ENCODE measurements at places on chromosomes 12 and 14.

- H3K4me3 ChIP-seq = no peak overlapping the region
- H3K36me3 ChIP-seq = no peaks in the 10 kb centered on the region
- peaks cover 40% of the 10 kb centered on the region for H3K27me3 ChIP-seq
- H3K4me1 ChIP-seq = no peaks in the 10 kb centered on the region
Measured at GRCh38 chr12:114673169-114673833, 10.7 kb downstream of the TBX3 start.

DNA sequence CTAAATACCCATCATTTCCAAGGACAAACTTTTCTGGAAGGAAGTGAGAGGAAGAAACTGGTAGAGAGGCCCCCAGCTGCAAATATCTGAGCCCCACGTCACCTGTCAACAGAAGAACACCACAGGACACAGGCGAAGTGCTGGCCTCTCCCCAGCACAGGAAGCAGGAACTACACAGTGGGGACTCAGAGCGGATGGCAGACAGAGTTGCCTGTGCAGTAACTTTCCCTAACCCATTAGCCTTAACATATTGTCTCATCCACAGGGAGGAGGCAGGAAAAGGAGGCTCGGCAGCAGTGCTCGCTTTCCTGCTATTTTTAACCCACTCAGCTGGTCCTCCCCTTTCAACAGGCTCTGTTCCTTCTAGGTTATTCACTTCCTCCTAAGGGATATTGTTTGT lies 111.5 kb upstream of the TMPO start:
- no peaks in the 10 kb centered on the region for H3K27me3 ChIP-seq
- peaks cover 23% of the 10 kb centered on the region for H3K4me1 ChIP-seq
- no peak overlapping the region for H3K4me3 ChIP-seq

- no peaks in the 10 kb centered on the region for H3K27me3 ChIP-seq
- H3K36me3 ChIP-seq = no peaks in the 10 kb centered on the region
- DNase-seq = no peak
- H3K4me1 ChIP-seq = peaks cover 20% of the 10 kb centered on the region
- H3K4me3 ChIP-seq = no peak overlapping the region
Measured at GRCh38 chr12:46920499-46920898, 94.7 kb upstream of the SLC38A4 start.

- H3K4me3 ChIP-seq = no peak overlapping the region
- no peaks in the 10 kb centered on the region for H3K27me3 ChIP-seq
- no peak overlapping the region for H3K27ac ChIP-seq
- no peaks in the 10 kb centered on the region for H3K36me3 ChIP-seq
Measured at GRCh38 chr12:47848853-47849252, 29.1 kb upstream of the HDAC7 start.

- peaks cover 7% of the 10 kb centered on the region for H3K4me1 ChIP-seq
- no peaks in the 10 kb centered on the region for H3K36me3 ChIP-seq
- no peak overlapping the region for H3K4me3 ChIP-seq
- H3K27me3 ChIP-seq = no peaks in the 10 kb centered on the region
- no peak for DNase-seq
- no peak overlapping the region for H3K27ac ChIP-seq
Measured at GRCh38 chr14:74459289-74459946, 33.4 kb upstream of the SYNDIG1L start.

DNA sequence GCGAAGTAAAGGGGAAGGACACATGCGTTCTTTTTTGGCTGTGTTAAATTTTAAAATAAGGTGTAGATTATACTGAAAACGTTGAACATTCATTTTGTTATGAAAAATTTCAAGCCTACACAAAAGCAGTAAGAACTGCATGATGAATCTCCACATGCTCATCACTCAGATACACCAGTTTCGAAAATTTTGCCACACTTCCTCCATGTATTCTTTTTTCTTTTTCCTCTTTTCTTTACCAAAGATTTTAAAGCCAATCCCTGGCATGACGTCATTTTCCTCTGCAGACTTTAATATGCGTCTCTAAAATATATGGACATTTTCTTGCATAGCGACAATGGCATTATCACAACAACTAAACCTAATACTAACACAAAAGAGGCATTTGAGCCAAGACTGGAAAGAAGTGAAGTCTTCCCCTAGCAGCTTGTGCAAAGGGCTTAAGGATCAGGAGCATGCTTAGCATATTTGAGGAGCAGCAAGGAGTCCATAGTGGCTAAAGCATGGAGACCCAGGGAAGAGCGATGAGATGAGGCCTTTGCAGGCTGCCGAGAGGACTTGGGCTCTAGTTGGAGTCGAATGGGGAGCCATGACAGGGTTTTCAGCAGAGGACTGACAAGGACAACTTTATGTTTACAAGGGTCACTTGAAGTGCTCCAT lies 111.9 kb downstream of the ERC1 start:
- no peaks in the 10 kb centered on the region for H3K27me3 ChIP-seq
- no peaks in the 10 kb centered on the region for H3K4me1 ChIP-seq
- no peak overlapping the region for H3K4me3 ChIP-seq
- DNase-seq = no peak

DNA sequence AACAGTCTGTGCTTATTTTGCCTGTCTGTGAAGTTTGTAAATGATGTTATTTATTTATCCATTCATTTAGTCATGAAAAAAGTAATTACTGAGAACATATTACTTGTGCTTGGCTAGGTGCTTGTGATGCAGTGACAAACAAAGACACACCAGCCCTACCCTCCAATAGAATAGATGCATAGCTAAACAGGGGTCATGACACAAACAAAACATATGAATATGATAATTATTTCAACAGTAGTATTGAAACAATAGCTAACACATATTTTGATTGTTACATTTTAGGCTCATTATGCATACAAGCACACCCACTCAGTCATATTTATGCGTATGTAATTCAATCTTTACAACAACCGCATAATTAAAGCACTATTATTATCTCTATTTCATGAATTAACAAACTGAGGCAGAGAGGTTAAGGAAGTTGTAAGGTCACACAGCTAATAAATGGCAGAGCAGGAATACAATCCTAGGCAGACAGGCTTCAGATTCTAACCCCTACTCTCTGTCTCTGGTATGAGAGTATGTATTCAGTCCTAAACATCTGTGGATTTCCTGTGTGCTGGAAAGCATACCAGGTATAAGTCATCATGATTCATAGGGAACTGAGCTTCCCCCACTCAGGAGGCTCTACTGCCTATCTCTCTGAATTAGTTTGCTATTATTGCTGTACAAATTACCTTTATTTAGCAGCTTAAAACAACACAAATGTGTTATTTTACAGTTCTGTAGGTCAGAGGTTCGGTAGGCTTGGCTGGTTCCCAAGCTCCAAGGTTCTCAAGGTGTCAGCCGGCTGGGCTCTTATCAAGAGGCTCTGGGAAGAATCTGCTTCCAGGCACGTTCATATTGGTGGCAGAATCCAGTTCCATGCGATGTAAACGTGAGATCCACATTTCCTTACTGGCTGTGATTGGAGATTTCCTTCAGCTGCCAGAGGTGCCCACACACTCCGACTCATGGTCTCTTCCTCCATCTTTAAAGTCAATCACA lies 509.4 kb downstream of the GALC start:
- H3K27ac ChIP-seq = no peak overlapping the region
- H3K4me3 ChIP-seq = no peak overlapping the region
- DNase-seq = no peak
- H3K27me3 ChIP-seq = no peaks in the 10 kb centered on the region
- H3K4me1 ChIP-seq = no peaks in the 10 kb centered on the region
- H3K36me3 ChIP-seq = no peaks in the 10 kb centered on the region

DNA sequence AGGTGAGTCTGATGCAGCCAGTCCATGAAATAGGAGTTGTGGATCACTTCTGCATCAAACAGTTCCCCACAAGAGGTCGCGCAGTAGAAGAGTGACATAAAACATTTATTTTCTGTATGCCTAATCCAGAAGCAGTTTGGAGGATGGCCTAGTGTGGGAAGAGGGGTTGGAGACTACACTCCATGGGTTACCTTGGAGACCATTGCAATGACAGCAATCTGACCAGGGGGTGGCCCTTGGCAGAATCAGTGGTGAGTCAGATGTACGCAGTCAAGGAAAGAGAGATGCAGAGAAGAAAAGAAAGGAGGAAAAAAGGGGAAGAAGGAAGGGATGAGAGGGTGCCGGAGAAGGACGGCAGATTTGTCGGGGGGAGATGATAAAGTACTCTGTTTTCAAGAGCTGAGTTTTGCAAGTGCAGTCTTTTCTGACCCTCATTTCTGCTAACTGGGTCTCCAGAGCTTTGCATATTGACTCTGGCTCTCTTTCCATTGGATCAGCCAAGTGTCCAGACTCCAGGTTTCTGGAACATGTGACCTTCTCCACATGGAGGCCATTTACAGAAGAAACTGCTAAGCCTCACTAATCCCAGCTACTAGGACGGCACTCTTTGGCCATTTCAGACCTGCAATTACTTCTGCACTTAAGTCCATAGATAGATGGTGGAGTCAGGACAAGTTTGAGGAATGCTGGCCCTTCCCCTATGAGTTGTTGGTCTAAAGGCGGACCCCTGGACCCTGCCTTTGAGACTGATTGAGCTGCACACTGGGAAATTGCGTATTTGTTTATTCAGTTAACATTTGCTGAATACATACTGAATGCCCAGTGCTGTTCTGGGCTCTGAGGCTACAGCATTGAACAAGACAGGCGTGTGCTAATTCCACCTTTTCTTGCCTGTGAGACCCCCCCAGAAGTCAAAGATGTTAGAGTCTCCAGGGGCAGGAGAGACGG lies 424.2 kb downstream of the BCL11B start:
- H3K27ac ChIP-seq = no peak overlapping the region
- no peak for DNase-seq
- H3K36me3 ChIP-seq = no peaks in the 10 kb centered on the region

DNA sequence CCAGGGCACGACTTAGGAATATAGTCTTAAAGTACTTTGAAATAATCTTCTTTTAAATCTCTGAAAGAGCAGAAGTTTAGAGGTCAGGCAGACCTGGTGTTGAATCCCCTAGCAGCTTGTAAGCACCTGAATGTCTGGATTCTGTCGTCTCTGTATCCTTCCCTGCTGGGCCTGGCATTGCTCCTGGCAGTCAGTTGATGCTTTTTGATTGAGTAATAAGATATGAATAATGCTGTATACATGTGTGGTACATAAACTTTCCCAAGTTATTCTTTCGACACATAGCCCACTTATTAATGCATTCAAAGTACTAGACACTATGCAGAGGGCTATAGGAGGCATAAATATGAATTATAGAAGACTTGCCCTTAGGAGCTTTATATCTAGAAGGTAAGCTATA lies 31.4 kb downstream of the EVL start:
- no peak overlapping the region for H3K27ac ChIP-seq
- peak; percentile 64 for DNase-seq
- H3K36me3 ChIP-seq = no peaks in the 10 kb centered on the region

GRCh38 chr12:12432364-12432763 lies 75.5 kb downstream of the BORCS5 start:
- H3K36me3 ChIP-seq = no peaks in the 10 kb centered on the region
- peaks cover 15% of the 10 kb centered on the region for H3K4me1 ChIP-seq
- no peaks in the 10 kb centered on the region for H3K27me3 ChIP-seq
- no peak overlapping the region for H3K27ac ChIP-seq

GRCh38 chr14:71764701-71765382 lies 167.4 kb upstream of the RGS6 start:
- H3K27me3 ChIP-seq = no peaks in the 10 kb centered on the region
- no peak for DNase-seq
- no peak overlapping the region for H3K27ac ChIP-seq
- H3K4me3 ChIP-seq = no peak overlapping the region

DNA sequence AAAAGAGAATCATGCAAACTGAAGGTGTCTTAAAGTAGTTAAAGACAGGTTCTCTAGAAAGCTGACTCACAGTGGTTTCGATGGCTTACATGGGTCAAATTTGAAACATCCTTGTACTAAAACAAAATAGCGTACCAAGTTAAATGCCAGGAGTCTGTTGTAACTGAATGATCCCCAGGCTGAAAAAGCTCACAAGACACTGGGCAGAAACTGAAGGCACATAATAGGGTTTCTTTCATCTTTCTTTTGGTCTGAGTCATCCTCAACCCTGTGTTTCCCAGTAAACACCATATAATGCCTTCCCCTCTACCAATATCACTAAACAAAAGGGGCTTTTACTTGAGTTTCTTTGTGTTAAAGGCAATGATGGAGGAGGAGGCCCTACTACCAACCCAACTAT lies 12.8 kb downstream of the ZFYVE1 start:
- peak; percentile 70 for DNase-seq
- no peaks in the 10 kb centered on the region for H3K27me3 ChIP-seq
- peak overlapping the region; percentile 67 for H3K27ac ChIP-seq
- H3K4me3 ChIP-seq = no peak overlapping the region

GRCh38 chr12:48826209-48826855 lies 8.0 kb downstream of the CACNB3 start:
- no peaks in the 10 kb centered on the region for H3K36me3 ChIP-seq
- H3K27me3 ChIP-seq = no peaks in the 10 kb centered on the region
- DNase-seq = no peak
- H3K27ac ChIP-seq = no peak overlapping the region
- H3K4me1 ChIP-seq = no peaks in the 10 kb centered on the region
- H3K4me3 ChIP-seq = no peak overlapping the region

DNA sequence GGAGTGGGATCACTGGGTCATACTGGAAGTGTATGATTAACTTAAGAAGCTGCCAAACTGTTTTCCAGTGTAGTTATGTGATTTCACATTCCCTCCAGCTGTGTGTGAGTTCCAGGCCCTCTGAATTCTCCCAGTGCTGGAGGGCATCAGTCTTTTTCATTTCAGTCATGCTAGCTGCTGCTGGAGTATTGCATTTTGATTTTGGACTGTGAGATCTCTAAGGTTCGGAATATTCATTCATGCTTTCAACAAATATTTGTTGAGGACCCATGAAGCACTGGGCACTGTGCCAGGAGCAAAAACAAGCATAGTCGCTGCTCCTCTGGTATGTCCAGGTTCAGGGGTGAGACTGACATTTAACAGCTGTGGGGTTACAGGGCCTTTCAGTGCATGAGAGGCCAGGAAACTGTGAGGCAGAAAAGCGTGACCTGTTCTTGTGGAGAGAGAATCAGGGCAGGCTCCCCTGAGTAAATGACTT lies 133.2 kb downstream of the SCARB1 start:
- H3K36me3 ChIP-seq = no peaks in the 10 kb centered on the region
- no peak overlapping the region for H3K4me3 ChIP-seq
- H3K27ac ChIP-seq = peak overlapping the region; percentile 43
- peaks cover 35% of the 10 kb centered on the region for H3K4me1 ChIP-seq
- DNase-seq = peak; percentile 73

DNA sequence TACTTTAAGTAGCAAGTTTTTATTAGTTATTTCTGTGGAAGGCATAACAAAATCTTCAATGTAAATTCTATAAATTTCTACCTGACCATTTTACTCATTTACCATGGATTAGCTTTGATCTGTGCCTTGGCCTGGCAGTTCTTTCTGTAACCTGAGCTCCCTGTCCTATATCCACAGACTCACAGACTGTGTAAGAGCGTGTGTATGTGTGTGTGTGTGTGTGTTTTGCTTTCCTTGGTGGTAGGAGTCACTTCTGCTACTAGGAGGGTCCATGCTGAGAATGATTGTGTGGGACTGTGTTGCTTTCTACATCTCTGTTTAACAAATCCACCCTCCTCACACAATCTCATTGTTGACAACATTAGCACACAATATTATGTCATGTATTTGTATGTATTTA lies 221.2 kb upstream of the PELI2 start:
- no peaks in the 10 kb centered on the region for H3K27me3 ChIP-seq
- no peak overlapping the region for H3K4me3 ChIP-seq
- no peaks in the 10 kb centered on the region for H3K36me3 ChIP-seq
- no peak for DNase-seq
- no peak overlapping the region for H3K27ac ChIP-seq
- no peaks in the 10 kb centered on the region for H3K4me1 ChIP-seq
